Posterior vena cava (tissue), 2 donors: ENCODE measurements at places on chromosomes 7 and 10. TPM values are rescaled to one million over a fixed set of nuclear protein-coding genes. Genes with fewer than 3 reads are reported as not detected.

Gene DPYSL4
- total RNA-seq = 2.1 TPM

Gene HOXA10
- total RNA-seq = 8.9 TPM

Gene PRPS1L1
- total RNA-seq = not detected

Gene PTF1A
- not detected for total RNA-seq

Gene RET
- total RNA-seq = 1.0 TPM

Gene PDZD8
- total RNA-seq = 29.2 TPM

Gene FEZF1
- not detected for total RNA-seq

Gene SCART1
- 2.9 TPM for total RNA-seq

Gene LRRD1
- total RNA-seq = 0.19 TPM

Gene BRAF
- 32.9 TPM for total RNA-seq

Gene UNC5B
- total RNA-seq = 7.1 TPM

Gene HOXA4
- total RNA-seq = 9.5 TPM

Gene ITGA8
- 221 TPM for total RNA-seq

Gene HOXA5
- 17.6 TPM for total RNA-seq

Gene HGF
- total RNA-seq = 16.8 TPM

Gene PRKCQ
- total RNA-seq = 0.74 TPM

Gene IQUB
- 0.97 TPM for total RNA-seq

Gene PAX4
- not detected for total RNA-seq

Gene ODAD2
- total RNA-seq = 5.3 TPM

Gene SLC16A9
- 6.1 TPM for total RNA-seq

Gene RPEL1
- not detected for total RNA-seq

Gene FAM20C
- 56.6 TPM for total RNA-seq

Gene PNLIPRP2
- not detected for total RNA-seq

Gene FGF8
- total RNA-seq = not detected

Gene STEAP1
- 33.6 TPM for total RNA-seq

Gene SLC12A9
- 22.8 TPM for total RNA-seq

Gene LOXL4
- 7.6 TPM for total RNA-seq

Gene ADCYAP1R1
- 1.8 TPM for total RNA-seq

Gene BMPER
- total RNA-seq = 7.1 TPM

Gene IL15RA
- 20.9 TPM for total RNA-seq

Gene PDGFA
- total RNA-seq = 63.1 TPM

Gene ACBD7
- not detected for total RNA-seq

Gene ARMC3
- total RNA-seq = not detected

Gene GPER1
- 6.6 TPM for total RNA-seq

Gene PPP1R9A
- total RNA-seq = 7.3 TPM

Gene ANXA8
- total RNA-seq = not detected

Gene AMPH
- total RNA-seq = 7.3 TPM

Gene CTNNA3
- total RNA-seq = 4.8 TPM

Gene GPR15LG
- not detected for total RNA-seq
